ENCODE measurements at places on chromosomes 3 and 15.
A peak's percentile ranks its signal among the peaks of the same experiment; 100 is the strongest.

- peak; percentile 79 for DNase-seq
Observed at GRCh38 chr3:179015551-179016020, 56.0 kb downstream of the ZMAT3 start.

GRCh38 chr3:128556907-128557306 is 63.9 kb upstream of the GATA2 start:
- no peak for DNase-seq

- DNase-seq: no peak
Observed at GRCh38 chr3:190593075-190593474, 79.2 kb downstream of the IL1RAP start.

- no peak for DNase-seq
Observed at GRCh38 chr15:87145696-87146095, 1066.0 kb downstream of the AGBL1 start.

GRCh38 chr3:128997486-128998133 is 3.5 kb upstream of the EFCC1 start:
- DNase-seq: no peak

DNA sequence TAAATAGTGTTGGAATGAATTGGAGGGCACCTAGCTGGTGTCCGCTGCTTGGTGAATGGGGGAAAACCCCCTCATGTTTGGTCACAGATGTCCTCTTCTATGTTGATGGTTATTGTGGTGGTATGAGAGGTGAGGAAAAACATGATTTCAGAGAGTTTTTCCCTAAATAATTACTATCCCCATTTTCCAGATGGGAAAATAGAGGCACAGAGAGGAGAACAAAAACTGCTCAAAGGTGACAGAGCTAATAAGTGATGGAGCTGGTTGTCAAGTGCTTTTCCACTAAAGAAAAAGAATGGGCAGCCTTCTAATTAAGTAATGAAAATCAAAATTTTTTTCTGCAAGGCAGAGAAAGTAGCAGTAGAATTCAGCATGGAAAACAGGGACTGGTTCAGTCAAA is 30.2 kb upstream of the CFAP161 start:
- no peak for DNase-seq

GRCh38 chr15:61118885-61119284 is 110.2 kb downstream of the RORA start:
- no peak for DNase-seq

- DNase-seq: no peak
Observed at GRCh38 chr3:12956316-12956660, 114.9 kb upstream of the RPL32 start.

GRCh38 chr3:18886331-18886730 is 262.0 kb upstream of the KCNH8 start:
- no peak for DNase-seq

- DNase-seq: no peak
Observed at GRCh38 chr3:116000311-116000710, 377.0 kb downstream of the GAP43 start.

DNA sequence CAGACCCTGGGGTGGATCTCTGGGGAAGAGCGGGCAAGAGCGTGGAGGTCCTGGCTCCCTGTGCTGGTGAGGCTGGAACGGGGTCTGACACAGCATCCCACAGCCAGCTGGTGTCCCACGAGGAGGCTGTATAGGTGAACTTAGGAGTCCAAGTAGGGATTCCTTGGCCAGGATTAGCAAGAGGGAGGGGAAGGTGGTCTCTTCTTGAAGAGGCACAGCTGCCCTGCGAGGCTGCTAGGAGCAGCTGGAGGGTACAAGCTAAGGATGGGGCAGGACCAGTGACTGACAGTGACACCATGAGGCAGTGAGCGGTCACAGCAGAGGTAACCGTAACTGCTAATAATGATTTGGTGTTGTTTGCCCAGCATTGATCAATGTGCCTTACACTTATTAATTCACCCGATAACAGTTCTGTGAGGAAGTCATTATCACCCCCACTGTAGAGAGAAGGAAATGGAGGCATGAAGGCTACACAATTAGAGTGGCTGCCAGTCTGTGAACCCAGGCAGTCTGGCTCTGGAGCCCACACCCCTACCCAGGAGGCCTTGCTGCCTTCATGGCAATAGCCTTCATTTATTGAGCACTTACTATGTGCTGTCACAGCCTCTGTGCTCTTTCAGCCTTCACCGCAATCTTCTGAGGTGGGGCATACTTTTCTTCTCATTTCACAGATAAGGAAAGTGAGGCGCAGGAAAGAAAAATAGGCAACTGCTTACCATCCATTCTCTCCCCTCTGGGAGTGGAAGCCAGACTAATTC is 59.4 kb downstream of the TMEM44 start:
- peak; percentile 36 for DNase-seq

- no peak for DNase-seq
Observed at GRCh38 chr3:36175916-36176461, 204.3 kb upstream of the STAC start.

GRCh38 chr3:85387913-85388505 is 429.2 kb downstream of the CADM2 start:
- no peak for DNase-seq

DNA sequence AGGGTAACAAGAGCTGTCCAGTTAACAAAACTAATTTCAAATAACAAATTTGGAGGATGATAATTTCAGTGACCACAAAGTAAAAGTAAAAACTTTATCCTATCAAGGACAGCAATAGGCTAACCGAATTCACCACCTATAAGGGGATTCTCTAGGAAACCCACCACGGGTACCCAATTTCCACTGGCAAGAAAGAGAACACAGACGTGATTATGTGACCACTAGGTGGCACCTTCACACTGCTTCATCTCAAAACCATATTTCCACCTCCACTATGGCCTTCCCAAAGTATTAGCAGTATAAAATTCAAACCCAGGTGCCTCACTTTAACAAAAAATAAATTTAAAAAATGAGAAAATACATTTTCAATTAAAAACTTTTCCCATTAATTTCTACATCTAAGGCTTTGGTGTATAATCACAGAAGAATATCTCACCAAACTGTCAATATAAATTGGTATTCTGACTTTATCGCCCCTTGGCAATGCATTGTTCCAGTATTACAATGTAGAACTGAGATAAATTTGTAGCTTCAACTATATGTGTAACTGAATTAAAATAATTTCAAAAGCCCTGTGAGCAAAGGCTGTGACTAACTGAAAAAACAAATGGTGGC is 96.5 kb downstream of the FSIP1 start:
- peak; percentile 35 for DNase-seq

- no peak for DNase-seq
Observed at GRCh38 chr3:57617739-57618138, 20.6 kb upstream of the ARF4 start.

DNA sequence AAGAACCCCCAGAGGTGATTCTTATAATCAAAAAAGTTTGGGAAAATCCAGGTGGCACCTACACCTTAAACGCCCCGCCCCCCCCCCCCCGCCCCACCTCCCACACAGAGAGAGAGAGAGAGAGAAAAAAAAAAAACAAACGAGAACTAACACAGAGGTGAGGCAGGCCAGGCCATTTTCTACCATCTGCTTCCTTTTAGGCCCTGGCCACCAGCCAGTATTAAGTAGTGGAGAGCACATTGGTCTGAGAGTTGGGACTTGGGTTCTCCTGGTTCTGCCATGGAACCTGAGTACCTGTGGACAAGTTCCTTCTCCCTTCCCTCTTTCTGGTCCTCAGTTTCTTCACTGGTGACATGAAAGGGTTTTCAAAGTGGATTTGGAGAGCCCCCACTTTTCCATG is 60.6 kb downstream of the SLC6A11 start:
- no peak for DNase-seq

DNA sequence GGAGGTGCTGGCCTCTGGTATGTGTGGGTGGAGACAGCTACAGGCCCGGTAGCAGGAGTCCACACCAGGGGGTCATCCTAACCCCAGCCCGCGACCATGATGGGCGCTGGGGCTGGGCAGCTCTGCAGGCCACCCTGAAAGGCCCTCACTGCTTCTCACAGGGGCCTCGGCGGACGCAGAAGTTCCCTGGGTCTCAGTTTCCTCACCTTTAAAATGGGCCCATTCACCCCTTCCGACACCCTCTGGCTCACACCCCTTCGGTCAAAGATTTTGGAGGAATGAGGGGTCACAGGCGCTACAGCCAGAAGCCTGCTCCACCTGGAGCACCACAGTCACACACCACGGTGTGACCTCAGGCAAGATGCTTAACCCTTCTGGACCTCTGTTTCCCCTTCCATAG is 8.0 kb downstream of the PLXND1 start:
- no peak for DNase-seq

DNA sequence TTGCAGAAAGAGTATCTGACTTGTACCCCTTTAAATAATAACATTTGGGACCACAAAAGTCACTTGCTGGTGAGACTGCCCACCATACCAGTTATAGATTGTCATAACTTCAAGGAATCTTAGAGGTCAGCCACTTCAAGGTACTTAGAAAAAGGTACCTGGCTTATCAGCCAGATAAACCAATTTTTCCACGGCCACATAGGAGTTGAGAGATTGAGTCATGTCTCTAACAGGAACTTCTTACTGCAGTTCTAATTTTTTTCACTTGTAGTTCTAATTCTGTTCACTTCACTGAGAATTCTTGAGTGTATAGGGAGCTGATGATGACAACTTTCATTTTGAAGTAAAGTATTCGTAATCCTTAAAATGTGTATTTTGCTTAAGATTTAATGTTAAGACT is 317.1 kb upstream of the CBLB start:
- DNase-seq: no peak

DNA sequence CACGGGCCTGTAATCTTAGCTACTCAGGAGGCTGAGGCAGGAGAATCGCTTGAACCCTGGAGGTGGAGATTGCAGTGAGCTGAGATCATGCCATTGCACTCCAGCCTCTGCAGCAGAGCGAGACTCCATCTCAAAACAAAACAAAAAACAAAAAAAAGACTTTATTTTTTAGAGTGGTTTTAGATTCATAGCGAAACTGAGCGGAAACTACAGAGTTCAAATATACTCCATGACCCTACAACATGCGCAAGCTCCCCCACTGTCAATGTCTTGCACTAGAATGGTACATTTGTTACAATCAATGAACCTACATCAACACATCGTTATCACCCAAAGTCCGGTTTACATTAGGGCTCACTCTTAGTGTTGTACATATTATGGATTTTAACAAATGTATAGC is 2.2 kb upstream of the CRTAP start:
- DNase-seq: no peak
